ENCODE measurements at places on chromosomes 5 and 9.

DNA sequence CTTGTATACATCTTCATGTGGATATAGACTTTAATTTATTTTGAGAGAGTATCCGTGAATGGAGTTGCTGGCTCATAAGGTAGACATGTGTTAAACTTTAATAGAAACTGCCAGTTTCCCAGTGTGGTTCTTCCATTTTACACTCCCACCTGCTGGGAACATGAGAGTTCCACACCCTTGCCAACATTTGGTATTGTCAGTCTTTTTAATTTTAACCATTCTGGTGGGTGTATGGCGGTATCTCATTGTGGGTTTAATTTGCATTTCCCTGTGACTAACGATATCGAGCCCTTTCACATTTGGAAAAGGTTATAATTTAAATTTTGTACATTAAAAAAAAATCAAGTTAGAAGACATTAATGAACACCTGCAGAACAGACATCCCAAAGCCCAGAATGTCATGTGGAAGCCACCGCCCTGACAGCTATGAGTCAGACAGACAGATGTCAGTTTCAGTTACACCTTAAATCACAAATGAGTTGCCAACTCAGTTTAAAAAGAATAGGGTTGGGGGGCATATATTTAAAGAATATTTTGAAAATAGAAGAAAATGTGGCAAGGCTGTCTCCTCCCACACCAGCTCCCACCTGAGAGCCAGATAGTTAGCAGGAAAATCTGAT, 36.9 kb downstream of the ANKRD33B start:
- DNase-seq, result no peak

DNA sequence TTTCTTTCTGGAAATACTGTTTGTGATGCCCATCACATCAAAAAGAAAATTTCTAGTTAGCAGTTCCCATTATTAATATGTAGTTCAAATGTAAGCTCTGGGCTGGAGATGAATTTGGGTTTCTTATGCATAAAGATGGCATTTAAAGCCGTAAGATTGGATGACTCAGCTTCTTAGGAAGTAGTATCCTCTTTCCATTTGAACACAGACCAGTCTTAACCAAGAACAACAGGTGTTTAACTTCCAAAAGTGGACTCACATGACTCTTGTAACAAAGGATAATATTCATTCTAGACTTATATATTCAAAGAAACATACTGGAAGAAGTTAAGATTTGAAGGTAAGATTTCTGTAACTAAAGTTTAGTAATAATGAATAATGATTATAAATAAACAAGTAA, 330.5 kb downstream of the TLR4 start:
- no peak for DNase-seq

DNA sequence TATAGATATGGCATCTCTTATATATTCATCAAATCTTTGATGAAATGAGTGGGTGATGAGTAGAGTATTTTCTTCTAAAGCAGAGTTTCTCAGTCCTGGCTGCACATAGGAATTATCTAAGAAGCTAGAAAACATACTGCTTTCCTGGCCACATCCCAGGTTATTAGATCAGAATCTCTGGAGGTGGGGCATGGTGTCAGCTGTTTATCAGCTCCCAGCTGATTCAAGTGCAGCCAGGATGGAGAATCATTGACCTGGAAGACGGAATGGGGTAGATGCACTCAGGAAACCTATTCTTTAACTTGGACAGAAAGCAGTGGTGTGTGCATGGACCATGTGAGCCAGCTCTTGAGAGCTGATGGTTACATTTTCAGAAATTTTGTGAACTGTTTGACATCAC, 108.1 kb upstream of the IL6ST start:
- no peak for DNase-seq

DNA sequence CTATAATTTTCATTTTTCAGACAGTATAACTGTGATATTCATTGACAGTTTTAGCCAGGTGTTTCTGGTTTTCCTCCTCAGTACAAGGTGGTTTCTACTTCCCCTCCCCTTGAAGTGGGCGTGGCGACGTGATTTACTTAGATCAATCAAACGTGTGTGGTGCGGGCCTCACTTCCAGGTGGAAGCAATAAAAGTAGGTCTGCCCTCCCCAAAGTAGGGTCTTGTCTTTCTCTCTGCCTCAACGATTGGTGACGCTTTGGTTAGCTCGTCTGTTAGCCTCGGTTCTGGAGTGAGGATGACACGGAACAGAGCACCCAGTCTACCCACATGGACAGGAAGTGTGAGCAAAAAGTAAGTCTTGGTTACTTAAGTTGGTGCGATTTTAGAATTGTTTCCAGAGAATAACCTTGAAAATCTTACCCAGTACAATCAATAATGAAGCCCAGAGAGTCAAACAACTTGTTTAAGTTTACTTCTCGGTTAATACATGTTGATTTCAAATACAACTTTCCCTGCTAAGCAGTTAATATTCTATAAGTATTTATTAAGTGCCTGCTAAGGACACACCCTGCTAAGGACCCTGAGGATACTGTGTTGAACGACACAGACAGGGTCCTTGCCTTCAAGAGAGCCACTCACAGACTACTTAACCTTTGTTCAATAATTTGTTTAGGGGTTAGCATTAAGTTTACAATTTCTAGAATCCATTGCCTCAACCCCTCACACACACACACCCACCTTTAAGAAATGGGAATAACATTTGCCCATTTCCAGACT, 48.4 kb downstream of the COX7C start:
- no peak for DNase-seq

GRCh38 chr9:80125731-80126264, 554.0 kb downstream of the TLE4 start:
- DNase-seq, result no peak

DNA sequence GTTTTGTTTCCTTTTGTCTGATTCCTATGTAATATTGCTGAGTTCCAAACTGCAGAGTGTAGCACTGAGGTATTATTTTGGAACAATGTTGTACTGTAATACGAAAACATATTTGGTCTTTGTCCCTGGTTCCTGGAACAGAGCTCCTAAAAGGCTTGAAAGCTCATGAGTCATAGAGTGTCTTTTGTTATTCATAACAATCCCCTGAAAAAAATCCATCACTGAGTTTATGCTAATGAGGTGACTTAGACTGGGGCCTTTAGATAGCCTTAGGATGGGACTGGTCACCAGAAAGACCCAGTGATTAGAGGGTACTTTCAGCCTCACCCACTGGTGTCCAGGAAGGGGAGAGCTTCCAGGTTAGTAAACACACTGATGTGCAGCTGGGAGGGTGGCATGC, 132.7 kb upstream of the POU5F2 start:
- DNase-seq, result no peak

GRCh38 chr9:33142535-33142934, 24.6 kb downstream of the B4GALT1 start:
- DNase-seq, result no peak

- no peak for DNase-seq
These were observed 19.3 kb upstream of the CAMSAP1 start for GRCh38 chr9:135926402-135927194.

- no peak for DNase-seq
These were observed 831 bp downstream of the RMRP start for GRCh38 chr9:35656831-35657545.

- DNase-seq, result no peak
These were observed 51.8 kb downstream of the ANKRD33B start for GRCh38 chr5:10615693-10616092.

- no peak for DNase-seq
These were observed 169.1 kb upstream of the PIK3R1 start for GRCh38 chr5:68046445-68046844.

DNA sequence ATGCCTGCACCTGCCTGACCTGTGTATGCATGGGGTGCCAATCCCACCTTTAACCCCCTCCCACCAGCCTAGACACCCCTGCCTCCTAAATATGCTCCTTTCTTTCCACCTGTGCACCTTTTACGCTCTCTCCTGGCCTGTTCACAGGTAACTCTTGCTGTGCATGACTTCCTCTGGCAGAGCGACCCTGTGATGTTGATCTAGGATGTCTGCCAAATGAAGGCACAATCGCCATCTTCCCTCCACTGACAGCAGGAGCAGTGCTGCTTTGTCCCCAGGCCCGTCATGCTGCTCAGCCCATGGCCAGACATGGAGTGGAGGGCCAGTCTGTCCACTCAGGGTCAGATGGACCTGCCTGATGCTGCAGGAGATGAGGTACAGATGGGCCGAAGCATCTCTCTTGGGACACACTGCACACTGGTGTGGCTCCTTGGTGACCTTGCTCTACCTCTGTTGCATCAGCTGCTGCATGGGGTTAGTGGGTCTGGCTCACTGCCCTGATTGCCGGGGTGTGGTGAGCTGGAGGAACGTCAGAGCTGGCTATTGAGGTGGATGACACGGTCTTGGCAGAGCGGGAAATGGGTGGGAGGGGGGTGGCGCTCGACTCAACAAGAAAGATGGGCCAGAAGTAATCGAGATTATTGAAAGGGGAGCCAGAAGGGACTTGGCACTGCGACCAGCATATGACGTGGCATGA, 101.7 kb upstream of the PITX1 start:
- DNase-seq, result no peak

GRCh38 chr5:127834094-127834531, 130.9 kb downstream of the CCDC192 start:
- no peak for DNase-seq

- no peak for DNase-seq
These were observed 139.2 kb downstream of the CDK5RAP2 start for GRCh38 chr9:120440791-120441190.

DNA sequence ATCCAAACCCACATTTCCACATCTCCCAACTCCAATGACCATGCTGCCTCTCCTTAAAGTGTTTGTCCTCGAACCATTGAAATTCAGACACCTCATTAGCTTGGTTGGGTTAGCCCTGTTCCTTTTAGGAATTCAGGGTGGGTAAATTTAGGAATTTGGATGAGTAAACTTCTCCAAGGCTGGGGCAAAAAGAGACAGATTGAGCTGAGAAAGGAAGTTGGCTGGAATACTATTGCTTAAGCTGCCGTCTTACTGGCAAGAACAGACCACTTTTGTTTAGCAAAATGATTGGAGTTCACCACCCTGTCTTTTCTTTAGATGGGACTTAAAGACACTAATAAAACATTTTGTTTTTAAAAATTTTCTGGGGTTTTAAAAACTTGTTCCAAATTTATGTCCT, 143.6 kb upstream of the GDNF start:
- DNase-seq, result no peak

DNA sequence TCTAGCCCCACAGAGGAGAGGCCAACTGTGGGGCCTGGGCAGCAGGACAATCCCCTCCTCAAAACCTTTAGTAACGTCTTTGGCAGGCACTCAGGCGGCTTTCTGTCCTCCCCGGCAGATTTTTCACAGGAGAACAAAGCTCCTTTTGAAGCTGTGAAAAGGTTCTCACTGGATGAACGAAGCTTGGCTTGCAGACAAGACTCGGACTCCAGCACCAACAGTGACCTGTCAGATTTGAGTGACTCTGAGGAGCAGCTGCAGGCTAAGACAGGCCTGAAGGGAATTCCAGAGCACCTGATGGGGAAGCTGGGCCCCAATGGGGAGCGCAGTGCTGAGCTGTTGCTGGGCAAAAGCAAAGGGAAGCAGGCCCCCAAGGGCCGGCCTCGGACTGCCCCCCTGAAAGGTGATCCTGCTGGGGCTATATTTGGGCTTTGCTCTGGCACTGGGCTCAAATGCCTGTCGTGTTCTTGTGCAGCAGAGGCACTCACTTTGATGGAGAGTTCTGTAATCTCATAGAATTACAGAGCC, 39.4 kb downstream of the KDM3B start:
- DNase-seq, result no peak

DNA sequence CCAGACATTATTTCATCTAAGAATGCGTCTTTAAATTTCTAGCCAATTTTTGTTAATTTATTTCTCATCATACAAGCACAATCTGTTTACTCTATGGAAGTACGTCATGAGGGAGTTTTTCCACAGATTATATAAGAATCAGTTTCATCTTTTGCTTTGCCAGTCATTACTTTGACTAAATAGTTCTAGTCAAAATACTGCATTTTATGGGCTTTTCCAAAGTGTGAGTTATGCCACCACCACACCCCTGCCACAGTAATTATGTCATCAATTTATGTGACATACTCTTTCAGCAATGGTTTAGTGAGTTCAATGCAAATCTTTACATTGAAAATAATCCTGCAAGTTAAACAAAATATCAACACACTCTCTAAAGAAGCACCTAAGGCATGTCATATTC, 2.0 kb downstream of the RIMOC1 start:
- DNase-seq, result no peak

DNA sequence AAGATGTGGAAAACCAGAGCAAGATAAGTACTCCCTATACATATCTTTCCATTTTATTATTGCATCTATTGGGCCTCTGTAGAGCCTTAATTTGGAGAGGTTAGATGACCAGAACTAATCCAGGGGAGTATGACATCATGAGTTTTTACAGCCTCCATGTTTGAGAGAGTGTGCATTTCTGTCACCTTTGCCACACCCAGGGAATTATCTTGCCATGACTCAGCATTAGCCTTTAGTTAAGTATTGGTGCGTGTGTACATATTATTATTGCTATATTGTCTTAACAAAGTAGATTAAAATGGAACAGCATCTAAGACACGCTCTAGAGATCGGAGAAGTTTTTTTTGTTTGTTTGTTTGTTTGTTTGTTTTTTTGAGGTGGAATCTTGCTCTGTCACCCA, 27.6 kb downstream of the DIMT1 start:
- DNase-seq, result no peak

DNA sequence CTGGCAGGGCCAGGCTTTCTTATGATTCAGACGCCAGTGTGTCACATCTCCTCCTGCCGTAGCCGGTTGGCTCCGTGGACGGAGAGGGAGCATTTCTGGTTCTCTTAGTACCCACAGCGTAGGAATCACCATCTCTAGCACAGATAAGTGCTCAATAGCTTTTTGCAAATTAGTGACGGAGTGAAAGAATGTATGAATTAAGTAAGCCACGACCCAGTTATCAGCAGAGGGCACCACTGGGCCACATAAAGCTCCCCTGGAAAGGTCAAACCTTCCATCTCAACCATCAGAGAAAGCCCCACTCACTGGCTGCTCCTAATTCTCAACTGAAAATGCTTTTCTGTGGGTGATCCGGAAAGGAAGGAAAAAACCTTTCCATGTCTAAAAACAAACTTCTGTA, 317.0 kb upstream of the ADCY2 start:
- no peak for DNase-seq

- no peak for DNase-seq
These were observed 473.2 kb downstream of the ENC1 start for GRCh38 chr5:74167206-74167929.

DNA sequence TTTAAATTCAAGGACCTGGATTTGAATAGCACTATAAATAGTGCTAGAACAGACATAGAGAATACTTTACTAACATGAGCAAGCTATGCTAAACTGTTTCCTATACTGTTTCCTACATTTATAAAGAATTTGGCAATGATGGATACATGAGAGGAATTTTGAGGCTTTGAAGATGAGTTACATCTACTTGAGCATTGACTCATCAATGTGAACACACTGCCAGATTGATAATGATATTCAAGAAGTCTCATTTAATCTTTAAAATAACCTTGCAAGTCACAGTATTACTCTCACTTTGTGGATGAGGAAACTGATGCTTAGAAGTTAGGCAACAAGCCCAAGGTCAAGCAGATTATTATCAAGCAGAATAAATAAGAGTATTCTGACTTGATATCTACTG, 281.9 kb downstream of the DNAH5 start:
- no peak for DNase-seq

- DNase-seq, result no peak
These were observed 527.8 kb upstream of the TLE4 start for GRCh38 chr9:79043916-79044315.
